Stimulated activated CD4-positive, alpha-beta T cell treated with anti-CD3 and anti-CD28 coated beads, Interleukin-15, amount 100 ng/mL, for 1 hour (primary cell): ENCODE measurements at places on chromosomes 2 and 18.

DNA sequence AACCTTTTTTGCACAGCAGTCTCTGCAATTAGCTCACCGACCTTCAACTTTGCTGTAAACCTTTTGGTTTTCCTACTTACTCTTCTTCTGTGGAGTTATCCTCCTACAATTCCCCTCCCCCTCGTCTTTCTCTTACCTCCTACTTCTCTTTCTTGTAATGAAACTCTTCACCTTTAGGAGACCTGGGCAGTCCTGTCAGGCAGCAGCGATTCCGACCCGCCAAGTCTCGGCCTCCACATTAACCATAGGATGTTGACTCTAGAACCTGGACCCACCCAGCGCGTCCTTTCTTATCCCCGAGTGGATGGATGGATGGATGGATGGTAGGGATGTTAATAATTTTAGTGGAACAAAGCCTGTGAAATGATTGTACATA, 8.3 kb downstream of the TBR1 start:
- no peak for DNase-seq

- DNase-seq, result no peak
These were observed 807.4 kb upstream of the CRIM1 start for GRCh38 chr2:35548171-35548570.

DNA sequence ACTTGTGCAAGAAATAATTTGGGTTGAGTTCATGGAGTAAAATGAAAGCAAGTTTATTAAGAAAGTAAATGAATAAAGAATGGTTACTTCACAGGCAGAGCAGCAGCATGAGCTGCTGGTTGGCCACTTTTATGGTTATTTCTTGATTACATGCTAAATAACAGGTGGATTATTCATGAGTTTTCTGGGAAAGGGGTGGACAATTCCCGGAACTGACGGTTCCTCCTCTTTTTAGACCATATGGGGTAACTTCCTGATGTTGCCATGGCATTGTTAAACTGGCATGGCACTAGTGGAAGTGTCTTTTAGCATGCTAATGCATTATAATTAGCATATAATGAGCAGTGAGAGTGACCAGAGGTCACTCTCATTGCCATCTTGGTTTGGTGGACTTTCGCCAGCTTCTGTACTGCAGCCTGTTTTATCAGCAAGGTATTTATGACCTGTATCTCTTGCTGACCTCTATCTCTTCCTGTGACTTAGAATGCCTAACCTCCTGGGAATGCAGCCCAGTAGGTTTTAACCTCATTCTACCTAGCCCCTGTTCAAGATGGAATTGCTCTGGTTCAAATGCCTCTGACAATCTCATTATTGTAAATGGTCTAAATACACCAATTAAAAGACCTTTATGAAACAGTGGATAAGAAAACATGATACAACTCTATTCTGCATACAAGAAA, 114.1 kb upstream of the FIGN start:
- DNase-seq, result no peak

DNA sequence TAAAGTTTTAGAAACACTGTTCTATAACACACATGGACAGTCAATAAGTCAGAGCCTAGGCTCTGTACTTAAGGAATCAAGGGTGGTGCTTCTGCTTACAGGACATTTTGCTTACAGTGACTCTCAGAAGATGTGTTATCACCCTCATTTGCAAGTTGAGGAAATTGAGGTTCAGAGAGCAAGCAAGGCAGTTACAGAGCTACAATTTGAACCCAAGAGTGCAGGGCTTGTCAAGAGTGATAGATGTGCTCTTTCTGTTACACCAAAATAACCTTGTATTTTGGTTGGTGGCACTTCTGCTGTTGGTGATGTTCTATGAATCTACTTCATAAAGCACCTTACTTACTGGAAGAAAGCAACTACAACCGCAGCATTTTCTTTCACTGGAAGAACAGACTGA, 170.2 kb downstream of the THADA start:
- no peak for DNase-seq

DNA sequence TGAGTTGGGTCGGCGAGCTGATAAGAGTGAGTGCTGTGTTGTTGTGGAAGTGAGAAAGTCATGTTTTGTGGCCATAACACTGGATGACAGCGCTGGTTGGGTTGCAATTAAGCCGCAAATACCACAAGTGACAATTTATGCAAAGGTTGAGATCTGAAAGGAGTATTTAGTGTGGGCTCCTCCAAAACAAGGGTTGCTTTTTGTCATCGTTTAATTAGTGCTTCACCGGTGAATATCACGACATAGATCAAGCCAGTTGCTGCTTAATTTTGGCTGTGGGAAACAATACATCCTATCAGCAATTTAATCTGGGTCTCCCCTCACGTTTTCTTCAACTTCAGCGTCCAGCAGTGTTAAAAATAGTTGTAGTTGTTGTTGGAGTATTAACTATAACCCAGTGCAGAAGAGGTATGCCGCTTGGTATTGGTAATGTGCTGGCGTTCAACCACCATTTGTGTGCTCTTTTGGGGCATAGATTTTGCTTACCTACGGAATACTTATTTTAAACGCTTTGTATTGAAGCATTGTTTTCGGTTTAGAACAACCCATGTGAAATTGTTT, 662 bp downstream of the ACVR2A start:
- no peak for DNase-seq

GRCh38 chr2:242040303-242040655, 170.8 kb downstream of the RTP5 start:
- DNase-seq, result no peak

- DNase-seq, result no peak
These were observed 17.3 kb downstream of the UNC80 start for GRCh38 chr2:209788925-209789324.

DNA sequence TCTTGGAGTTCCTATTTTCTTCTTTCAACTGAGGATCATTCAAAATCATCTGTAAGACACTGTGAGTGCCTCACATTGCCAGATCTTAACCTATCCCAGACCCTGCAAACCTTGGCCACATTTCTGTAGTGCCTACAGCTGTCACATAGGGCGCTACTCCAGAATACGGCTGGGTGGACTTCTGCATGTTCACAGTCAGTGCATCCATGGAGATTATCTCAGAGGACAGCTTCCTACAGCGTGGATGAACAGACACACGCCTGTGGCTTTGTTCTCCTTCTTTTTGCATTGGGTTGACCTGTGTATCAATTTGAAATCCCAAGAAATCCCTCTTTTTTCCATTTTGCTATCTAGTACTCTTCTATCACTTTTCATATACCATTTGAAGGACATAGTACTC, 1.9 kb upstream of the KLHL29 start:
- DNase-seq, result no peak

DNA sequence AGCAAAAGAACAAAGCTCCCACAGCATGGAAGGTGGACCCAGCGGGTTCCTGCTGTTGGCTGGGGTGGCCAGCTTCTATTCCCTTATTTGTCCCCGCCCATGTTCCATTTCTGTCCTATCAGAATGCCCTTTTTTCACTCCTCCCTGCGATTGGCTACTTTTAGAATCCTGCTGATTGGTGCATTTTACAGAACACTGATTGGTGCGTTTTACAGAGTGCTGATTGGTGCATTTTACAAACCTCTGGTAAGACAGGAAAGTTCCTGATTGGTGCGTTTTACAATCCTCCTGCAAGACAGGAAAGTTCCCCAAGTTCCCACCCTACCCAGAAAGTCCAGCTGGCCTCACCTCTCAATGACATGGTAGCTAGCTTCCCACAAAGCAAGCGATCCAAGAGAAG, 40.2 kb upstream of the UGP2 start:
- no peak for DNase-seq

- no peak for DNase-seq
These were observed 193.8 kb downstream of the RPIA start for GRCh38 chr2:88885275-88885674.

- DNase-seq, result no peak
These were observed 56.3 kb downstream of the PAX3 start for GRCh38 chr2:222242532-222242931.

- DNase-seq, result no peak
These were observed 694 bp downstream of the CFAP36 start for GRCh38 chr2:55519938-55520885.

DNA sequence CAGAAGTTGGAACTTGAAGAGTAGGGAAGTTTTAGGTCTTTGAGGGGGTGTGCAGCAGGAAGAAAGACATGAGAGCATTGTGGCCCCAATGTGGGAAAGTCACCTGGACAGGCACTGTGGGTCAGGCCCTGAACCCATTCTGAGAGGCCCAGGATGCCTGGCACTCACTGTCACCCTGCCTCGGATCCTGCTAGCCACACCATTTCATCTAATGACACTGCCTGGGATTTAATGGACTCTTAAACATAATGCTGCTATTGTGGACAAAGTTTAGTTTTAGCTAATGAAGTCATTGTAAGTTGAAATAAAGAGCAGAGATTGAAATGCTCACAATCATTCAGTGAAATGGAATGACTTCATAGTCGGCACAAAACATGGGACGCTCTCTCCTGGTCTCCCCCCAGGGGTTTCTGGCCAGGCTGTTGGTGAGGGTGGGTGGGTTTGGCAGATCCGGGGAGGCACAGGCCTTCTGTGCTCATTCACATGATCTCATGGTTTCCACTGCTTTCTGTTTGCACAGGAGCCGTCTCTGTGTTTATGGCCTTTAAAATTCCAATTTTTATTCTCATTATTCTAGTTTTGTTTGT, 141.8 kb upstream of the KLHL29 start:
- no peak for DNase-seq

DNA sequence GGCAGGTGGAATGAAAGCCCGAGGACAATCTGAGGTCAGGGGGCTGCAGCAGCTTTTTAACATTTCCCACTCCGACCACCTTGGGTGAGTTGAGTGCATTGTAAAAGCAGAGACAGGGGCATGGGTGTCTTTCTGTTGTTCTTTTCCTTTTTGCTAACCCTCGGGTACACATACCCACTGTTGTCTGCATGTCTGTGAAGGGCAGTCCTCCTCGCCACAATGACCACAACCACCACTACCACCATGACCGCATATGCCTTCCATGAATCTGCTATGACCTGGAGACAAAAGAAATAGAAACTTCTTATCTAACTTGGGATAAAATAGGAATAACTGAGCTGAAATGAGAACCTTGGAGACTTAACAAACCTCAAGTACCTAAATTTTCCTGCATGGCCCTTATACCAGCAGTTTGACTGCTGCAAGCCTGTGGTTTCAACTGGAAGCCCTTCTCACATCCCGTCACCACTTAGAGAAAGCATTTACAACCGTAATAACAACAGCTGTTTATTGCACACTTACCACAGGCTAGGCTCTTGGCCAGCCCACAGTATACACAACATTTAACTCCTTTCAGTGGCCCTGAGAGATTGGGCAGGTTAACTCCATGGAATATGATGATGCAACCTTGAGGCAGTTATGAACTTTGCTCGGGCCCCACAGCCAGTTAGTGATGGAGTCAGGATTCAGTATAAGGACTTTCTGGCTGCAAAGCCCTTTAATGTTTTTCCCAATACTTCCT, 80.3 kb downstream of the GYPC start:
- no peak for DNase-seq

DNA sequence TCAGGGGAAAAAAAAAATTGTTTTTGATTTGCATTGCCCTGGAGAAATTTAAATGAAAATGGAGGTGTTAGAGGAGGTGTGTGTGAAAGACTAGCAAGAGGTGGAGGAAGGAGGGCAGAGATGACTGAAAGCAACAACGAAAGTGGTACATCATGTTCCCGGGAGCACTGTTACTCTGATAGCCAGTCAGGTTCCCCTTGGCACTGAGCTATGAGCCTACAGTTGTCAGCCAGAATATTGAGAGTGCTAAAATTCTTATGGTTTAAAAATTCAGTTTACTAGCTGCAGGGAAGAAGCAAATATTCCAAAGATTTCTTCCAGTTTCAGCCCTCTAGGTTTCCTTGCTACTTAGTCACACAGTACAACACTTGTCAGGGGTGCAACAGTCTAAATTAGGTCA, 366.7 kb upstream of the DLGAP1 start:
- no peak for DNase-seq

- DNase-seq, result no peak
These were observed 30.7 kb downstream of the METTL8 start for GRCh38 chr2:171402906-171403580.
